ENCODE measurements at places on chromosomes 5 and 9.

GRCh38 chr9:127142931-127143464 lies 20.6 kb upstream of the ANGPTL2 start:
- H3K4me3 ChIP-seq: no peak overlapping the region
- no peaks in the 10 kb centered on the region for H3K27me3 ChIP-seq
- no peak overlapping the region for H3K27ac ChIP-seq
- DNase-seq: no peak
- H3K36me3 ChIP-seq: no peaks in the 10 kb centered on the region
- H3K4me1 ChIP-seq: no peaks in the 10 kb centered on the region

DNA sequence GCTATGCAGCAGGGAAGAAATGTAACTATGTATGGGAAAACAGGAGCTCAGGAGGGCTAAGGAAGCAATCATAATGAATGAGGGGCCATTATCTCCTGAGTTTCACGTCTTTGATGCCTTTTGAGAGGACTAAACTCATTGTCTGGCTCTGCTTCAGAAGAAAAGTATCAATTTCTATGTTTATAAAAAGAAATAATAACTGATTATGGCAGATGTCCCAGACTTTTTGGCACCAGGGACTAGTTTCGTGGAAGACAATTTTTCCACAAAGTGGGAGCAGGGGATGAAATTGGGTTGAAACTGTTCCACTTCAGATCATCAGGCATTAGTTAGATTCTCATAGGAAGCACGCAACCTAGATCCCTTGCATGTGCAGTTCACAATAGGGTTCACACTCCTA lies 8.7 kb upstream of the IL7R start:
- no peak for DNase-seq
- peaks cover 30% of the 10 kb centered on the region for H3K4me1 ChIP-seq
- no peaks in the 10 kb centered on the region for H3K36me3 ChIP-seq

- peaks cover 3% of the 10 kb centered on the region for H3K27me3 ChIP-seq
- no peak for DNase-seq
- H3K4me1 ChIP-seq: no peaks in the 10 kb centered on the region
Measured at GRCh38 chr5:174829511-174829864, 105.1 kb downstream of the MSX2 start.

DNA sequence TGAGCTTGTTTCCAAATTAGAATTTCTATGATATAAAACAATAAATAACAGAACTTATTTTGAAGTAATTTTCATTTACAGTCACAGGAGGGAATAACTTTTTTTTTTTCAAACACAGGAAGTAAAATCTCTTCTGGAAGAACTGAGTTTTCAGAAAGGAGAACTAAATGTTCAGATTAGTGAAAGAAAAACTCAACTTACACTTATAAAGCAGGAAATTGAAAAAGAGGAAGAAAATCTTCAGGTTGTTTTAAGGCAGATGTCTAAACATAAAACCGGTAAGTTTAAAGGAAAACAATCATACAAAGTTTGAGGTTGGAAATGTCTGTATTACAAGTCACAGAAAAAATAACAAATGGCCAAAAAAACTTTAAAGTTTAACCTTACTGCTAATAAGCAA lies 41.6 kb downstream of the RAB14 start:
- no peaks in the 10 kb centered on the region for H3K27me3 ChIP-seq
- H3K4me1 ChIP-seq: no peaks in the 10 kb centered on the region
- H3K36me3 ChIP-seq: peaks cover 84% of the 10 kb centered on the region
- DNase-seq: no peak
